ENCODE measurements at places on chromosomes 3 and 15.

GRCh38 chr3:154122912-154123559, 1.8 kb downstream of the ARHGEF26 start:
- DNase-seq = no peak

DNA sequence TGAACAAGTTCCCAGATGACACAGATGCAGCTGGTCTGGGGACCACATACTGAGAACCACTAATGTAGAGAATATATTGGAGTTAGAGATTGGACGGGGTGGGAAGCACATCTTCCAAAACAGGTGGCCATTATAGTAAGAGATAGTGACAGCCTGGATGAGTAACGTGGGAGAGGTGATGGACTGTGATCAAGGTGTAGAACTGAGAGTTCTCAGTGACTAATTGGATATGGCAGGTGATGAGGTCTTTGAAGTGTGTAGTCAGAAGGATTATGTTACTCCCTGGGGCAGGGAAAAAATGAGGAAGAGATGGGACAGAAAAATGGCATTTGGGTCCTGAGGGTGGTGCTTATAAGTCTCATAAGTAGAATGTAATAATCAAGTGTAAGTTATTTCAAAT, 66.6 kb downstream of the KCNMB2 start:
- no peak for DNase-seq

DNA sequence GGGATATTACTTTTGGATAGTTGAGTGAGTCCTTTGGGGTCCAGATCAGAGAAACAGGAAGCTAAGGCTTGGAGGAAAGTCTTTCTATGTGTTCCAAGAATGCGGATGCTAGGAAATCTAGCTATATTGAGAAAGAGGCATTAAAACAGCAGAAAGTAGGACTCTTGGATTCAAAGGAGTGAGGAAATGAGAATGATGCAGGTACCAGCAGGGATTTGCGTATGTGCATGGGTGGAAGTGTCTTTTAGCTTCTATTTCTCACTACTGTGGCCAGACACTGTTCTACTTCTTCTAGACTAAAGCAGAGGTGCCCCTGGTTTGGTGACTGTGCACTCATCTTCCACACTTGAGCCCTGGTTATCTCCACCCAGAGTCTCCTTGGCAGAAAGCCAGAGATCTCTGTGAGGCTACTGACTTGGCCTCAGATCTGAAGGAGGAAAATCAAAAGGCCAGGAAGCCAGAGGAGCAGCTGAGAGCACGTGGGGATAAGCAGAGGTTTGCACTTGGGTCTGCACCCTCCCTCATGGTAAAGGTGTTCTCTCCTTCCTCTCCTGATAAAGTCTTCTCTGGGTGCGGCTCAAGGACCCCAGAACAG, 44.3 kb downstream of the ATP2B2 start:
- DNase-seq = no peak

- DNase-seq = no peak
Observed at GRCh38 chr15:75161917-75162414, 39.7 kb upstream of the C15orf39 start.

DNA sequence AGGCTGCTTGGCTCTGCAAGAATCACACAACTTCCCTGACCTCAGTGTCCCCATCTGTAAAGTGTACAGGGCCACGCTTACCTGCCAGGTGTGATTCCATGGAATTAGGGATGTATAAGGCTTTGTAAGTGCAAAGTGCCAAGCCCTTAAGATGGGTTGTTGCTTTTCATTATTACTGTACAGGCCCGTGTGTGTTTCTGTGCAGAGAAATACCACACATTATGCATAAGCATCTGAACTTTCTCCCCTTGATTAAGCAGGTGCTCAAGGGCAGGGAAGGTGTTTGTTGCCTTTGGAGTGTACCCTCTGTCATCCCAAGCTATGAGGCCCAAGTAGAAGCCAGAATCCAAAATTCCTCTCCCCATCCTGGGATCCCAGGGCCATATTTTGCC, 13.6 kb upstream of the HRH1 start:
- DNase-seq = no peak

GRCh38 chr3:159734681-159735080, 254.0 kb upstream of the IL12A start:
- DNase-seq = no peak

GRCh38 chr3:63303238-63303637, 25.1 kb downstream of the SYNPR start:
- no peak for DNase-seq

GRCh38 chr3:18740631-18741583, 315.8 kb upstream of the SATB1 start:
- DNase-seq = peak; percentile 66

DNA sequence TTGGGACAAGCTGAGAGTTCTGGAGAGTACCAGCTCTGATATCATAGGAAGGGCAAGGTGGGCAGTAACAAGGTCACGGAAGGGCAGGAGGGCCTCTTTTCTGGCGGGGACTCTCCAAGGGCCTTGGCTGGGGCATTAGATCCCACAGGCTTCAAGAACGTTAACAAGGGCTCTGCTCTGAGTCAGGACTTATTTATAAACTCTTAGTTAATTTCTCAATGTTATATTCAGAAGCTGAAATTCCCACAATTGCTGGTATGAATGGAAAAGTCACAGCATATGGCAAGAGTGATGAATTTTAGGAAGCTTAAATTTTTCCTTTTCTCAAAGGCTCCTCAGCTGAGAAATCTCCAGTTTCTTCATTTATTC, 320.2 kb upstream of the TBC1D5 start:
- no peak for DNase-seq

- DNase-seq = no peak
Observed at GRCh38 chr3:16400106-16400931, 113.2 kb downstream of the RFTN1 start.

- DNase-seq = no peak
Observed at GRCh38 chr15:39462691-39463090, 118.2 kb upstream of the THBS1 start.

GRCh38 chr3:71000483-71000882, 583.0 kb downstream of the FOXP1 start:
- no peak for DNase-seq

- DNase-seq = no peak
Observed at GRCh38 chr3:139231555-139232281, 112.1 kb upstream of the MRPS22 start.

DNA sequence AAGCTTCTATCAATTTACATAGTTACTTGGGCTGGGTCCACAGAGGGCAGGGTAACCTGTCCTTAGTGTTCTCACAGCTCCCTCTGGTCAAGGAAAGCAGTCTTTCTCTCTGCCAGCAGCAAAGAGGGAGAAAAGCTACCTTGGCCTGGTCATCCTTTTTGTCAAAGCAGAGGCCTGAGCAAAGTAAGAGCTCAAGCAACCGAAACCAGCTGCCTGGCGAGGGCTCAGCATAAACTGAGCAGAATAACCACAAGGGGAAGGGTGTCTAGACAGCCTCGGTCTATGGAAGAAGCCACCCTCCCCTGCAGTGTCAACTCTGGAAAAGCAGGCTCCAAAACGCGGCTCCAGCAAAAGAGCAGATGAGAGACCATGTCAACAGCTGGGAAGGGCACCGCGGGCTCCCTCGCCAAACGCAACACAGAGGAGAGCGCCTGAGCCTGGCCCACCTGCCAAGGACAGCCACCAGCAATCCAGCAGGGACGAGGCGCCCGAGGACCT, 17.4 kb downstream of the LRIG1 start:
- no peak for DNase-seq

- no peak for DNase-seq
Observed at GRCh38 chr3:172685331-172686214, 25.3 kb downstream of the NCEH1 start.

- DNase-seq = no peak
Observed at GRCh38 chr3:78940128-78940527, 827.7 kb downstream of the ROBO1 start.
